ENCODE measurements at places on chromosomes 2 and 18.
A peak's percentile ranks its signal among the peaks of the same experiment; 100 is the strongest.

GRCh38 chr18:9055626-9056025 is 46.9 kb upstream of the NDUFV2 start:
- no peak for DNase-seq

DNA sequence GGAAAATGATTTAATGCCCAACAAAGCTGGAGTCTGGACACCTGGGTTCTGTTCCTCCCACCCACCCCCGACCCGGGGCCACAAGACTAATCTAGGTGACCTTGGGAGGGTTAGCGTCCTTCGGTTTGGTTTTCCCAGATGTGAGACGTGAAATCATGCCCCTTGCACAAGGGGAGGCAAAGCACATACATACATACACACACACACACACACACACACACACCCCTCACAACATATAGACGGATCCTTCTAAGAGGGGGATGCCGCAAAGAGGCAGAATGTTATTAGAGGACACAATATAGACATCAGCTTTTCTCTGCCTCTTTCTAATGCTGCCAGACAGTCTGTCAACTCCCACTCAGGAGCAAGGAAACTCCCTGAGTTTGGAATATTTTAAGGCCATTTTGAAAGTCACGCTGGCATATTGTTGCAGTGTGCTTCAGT is 616 bp upstream of the RBMS1 start:
- no peak for DNase-seq

DNA sequence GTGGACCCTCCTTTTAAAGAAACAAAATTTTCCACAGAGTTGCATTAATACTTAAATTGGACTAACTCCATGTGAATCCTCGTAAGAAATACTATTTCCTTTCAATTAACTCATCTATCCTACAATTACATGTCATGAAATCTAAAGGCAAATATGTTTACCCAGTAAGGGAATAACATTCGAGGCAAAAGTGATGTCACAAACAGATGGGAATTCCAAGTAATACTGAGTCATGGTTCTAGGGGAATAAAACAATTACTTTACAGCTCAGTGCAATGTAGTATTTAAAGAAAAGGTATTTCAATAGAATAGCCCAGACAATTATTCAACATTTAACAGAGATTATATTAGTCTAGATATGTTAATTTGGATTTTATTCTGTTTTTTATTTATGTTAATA is 205.8 kb downstream of the ZNF385B start:
- no peak for DNase-seq

GRCh38 chr2:233060501-233060979 is 398 bp downstream of the INPP5D start:
- no peak for DNase-seq

GRCh38 chr2:99181624-99182000 is 628 bp downstream of the MRPL30 start:
- DNase-seq = no peak

- DNase-seq = no peak
Measured at GRCh38 chr2:181578829-181579228, 78.1 kb downstream of the CERKL start.

GRCh38 chr2:150137338-150138069 is 350.0 kb downstream of the RND3 start:
- DNase-seq = no peak

DNA sequence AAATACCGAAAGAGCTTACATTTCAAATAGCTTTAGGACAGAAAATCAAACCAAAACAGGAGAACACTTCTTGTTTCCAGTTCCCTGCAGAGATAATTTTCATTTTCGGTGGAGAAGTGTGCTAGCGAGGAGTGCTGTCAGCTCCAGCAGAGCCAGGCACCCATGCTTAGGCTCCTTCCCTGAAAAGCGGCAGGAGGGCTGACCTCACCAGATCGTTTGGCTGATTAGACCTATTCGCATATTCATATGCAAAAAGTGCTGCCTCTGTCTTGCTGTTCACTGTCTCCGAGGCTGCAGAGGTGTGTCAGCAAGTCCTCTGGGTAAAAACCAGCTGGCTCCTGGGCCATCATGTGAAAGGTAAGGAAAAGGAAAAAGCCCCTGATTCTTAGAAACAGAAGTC is 225.8 kb upstream of the COPS8 start:
- DNase-seq = no peak

DNA sequence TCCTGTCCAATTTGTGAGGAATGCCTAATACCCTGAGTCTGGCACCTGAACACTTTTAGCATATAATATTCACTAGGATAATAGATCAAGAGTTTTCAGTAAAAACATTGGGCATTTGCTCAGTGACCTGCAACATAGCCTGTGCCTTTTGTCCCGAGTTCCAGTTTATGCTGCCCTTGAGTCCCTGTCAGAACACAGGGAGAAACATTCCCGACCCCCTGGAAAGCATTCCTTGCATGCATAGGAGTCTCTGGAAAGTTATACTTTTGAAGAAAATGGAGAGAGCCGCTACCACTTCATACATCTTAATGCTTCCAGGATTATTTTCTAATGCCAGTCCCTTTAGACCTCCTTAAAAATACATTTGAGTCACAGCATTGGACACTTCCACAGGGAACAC is 107.3 kb downstream of the PLCL1 start:
- no peak for DNase-seq

DNA sequence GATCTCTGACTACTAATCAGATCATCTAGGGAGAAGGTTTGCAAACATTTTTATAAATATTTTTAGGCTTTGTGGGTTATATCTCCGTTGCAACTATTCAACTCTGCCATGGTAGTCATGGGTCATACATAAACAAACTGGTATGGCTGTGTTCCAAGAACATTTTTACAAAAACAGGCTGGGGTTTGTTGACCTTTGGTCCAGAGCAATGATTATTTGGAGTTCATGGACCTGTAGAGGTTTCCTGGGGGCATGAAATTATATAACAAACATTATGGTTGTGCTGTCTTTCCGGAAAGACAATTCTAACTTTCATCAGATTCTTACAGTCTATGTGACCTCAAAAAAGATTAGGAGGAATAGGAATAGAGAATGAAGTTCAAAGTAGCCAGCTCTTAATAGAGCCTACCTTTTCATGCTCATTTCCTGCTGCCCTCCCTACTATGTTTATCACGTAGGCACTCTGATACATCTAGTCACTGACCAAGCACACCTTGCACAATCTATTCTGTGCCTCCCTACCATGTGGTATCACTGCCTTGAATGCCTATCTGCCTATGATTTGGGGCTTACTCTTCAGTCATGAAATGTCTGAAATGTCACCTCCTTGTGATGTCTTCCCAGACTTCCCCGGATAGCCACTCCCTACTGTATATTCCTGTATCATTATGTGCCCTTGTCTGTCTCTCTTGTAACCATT is 102.4 kb upstream of the SCN1A start:
- no peak for DNase-seq

GRCh38 chr2:48812416-48812815 is 56.9 kb upstream of the LHCGR start:
- DNase-seq = no peak

DNA sequence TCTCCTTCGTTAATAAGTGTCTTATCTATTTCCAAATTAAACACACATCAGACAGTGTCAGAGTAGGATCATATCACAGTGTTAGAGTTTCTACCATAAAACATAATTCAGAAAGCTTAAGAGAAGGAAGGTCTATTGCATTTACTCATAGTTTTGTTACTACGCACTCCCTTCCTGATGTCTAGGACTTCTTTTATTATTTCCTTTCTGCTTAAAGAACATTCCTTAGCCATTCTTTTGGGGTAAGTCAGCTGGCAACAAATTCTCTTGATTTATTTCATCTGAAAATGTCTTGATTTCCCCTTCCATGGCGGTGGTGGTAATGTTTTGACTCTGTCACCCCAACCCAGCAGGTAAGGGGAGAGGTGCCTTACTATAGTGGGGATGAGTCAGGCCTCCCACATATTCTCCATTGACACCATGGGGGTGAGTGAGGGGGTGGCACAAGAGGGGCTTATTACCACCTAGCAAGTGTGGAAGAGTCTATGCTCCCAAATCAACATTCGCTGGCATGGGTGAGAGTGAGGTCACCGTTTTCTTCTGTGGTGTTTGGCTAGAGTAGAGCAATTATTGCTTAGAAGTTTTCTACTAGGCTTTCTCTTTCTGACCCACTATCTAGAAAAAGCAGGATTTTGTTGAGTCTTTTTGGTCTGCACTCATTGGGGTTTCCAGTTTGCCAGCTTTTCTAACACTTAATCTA is 29.9 kb downstream of the ABCB11 start:
- DNase-seq = no peak

- no peak for DNase-seq
Measured at GRCh38 chr2:182330451-182331305, 96.2 kb downstream of the PDE1A start.

- DNase-seq = no peak
Measured at GRCh38 chr2:16767789-16768476, 102.3 kb upstream of the CYRIA start.

DNA sequence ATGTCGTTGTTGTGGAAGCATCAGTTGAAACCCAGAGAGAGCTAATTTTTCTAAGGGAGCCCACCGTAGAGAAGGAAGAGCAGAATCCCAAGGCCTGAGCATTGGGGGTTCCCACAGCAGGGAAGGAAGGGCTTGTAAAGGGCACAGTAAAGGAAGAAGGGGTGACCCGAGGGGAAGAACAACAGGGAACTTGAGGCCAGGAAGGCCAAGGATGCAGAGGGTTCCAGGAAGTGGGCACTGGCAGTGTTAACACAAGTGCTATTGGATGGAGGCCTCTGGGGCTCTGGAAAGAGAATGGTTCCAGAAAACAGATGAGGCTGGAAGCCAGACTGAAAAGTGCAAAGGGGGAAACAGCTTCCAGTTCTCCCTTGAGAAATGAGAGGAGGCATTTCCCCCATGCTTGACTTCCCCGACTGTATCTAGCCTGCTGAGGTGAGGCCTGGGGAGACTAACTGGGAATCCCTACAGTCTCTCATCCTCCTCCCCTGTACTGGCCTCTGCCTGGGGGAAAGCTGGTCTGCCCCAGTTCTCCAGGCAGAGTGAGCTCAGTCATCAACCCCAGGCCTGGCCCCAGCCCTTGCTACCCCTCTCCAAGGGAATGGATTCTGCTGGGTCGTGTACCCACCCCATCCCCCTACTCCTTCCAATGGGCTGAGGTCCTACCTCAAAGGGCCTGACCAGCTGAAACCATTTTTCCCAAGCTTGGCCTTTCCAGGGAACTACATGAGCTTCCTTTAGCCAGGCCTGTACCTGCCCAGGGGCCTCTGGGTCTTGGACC is 43.2 kb upstream of the MRPL33 start:
- DNase-seq = no peak

- no peak for DNase-seq
Measured at GRCh38 chr2:55929476-55929875, 5.9 kb upstream of the EFEMP1 start.

DNA sequence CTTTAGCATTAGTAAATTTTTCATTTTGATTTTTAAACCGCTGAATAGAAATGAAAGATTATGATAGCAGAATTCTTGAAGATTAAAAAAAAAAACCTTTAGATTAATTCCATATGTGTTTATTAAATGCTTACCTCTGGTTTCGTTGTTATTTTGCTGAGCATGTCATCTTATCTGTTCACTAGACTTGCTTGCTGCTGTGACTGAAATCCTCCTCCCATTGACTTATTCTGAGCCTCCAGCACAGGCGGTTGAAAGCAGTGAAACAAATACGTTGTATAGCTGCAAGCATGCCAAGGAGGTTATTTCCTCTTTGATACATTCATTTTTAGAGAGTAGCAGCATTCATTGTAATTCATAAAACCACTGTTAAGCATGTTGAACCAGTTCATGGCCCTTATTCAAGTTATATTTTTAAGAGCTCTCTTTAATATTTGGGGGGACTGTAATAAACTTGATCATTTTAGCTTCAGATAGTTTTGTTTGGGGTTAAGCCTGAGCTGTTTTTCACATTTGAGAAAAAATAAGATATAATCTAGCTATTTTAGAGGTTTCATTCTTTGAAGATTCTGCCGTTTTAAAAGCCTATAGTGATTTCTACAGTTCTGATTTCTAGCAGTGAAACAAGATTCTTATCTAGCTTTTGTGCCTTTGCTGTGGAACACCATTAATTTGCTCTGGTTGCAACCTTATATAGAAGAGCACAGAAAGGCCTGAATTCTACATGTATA is at the start of gene HTR2B:
Gene HTR2B, minus strand, starts transcription at position 205 of the 731 bp plus-strand sequence. CDS start 1,278 bp downstream, outside the sequence.
- no peak for DNase-seq

DNA sequence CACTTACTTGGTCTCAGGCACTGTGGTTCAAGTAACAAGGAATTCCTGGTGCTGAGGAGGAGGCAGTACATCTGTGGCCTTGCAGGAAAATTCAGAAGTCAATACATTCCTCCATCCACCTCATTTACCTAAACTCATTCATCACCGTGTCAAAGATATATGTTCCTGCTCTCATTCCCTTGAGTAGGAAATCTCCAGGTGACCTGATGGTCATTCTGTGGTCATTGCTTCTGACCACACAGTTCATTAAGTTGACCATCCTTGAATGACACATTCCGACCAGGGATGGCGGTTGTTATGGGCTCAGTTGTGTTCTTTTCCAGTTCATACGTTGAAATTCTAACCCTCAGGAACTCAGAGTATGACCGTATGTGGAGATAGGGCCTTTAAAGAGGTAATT is 2.1 kb upstream of the STK17B start:
- no peak for DNase-seq

DNA sequence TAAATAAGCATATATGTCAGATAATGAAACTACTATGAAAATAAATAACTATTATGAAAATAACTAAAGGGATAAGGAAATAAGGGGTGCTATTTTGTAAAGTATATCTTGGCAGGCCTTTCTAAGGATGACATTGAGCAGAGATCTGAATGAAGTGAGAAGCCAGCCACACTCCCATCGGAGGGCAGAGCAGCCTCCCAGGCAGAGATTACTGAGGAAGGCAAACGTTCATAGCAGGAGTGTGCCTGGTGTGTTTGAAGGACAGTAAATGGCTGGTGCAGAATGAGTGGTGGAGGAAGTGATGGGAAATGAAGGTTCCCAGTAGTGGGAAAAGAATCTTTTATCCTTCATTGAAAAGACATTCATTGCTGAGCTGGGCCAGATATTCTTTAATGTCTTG is 62.5 kb downstream of the SPHKAP start:
- no peak for DNase-seq

DNA sequence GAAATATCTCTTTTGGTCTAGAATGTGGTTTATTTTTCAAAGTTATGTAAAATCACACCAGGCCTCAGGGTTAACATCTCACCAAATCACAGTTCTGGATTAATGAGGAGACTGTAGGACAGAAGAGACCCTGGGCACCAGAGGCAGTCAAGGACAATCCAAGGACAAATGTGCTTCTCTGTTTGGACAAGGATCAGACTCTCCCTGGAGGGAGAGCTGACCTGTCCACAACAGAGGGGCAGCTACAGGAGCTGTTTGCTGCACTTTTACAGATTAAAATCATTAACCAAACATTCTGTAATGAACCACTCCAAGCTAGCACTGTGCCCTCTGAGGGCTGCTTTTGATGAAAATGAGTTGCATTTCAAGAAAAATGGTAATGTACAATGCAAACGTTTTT is 690.6 kb upstream of the SLC8A1 start:
- DNase-seq = no peak

- DNase-seq = peak; percentile 53
Measured at GRCh38 chr18:79644006-79644665, 35.5 kb upstream of the CTDP1 start.
